Activated CD4-positive, CD25-positive, alpha-beta regulatory T cell treated with anti-CD3 and anti-CD28 coated beads, Interleukin-2, amount 50 U/mL, for 72 hours (primary cell): ENCODE measurements at places on chromosomes 11 and 22.

DNA sequence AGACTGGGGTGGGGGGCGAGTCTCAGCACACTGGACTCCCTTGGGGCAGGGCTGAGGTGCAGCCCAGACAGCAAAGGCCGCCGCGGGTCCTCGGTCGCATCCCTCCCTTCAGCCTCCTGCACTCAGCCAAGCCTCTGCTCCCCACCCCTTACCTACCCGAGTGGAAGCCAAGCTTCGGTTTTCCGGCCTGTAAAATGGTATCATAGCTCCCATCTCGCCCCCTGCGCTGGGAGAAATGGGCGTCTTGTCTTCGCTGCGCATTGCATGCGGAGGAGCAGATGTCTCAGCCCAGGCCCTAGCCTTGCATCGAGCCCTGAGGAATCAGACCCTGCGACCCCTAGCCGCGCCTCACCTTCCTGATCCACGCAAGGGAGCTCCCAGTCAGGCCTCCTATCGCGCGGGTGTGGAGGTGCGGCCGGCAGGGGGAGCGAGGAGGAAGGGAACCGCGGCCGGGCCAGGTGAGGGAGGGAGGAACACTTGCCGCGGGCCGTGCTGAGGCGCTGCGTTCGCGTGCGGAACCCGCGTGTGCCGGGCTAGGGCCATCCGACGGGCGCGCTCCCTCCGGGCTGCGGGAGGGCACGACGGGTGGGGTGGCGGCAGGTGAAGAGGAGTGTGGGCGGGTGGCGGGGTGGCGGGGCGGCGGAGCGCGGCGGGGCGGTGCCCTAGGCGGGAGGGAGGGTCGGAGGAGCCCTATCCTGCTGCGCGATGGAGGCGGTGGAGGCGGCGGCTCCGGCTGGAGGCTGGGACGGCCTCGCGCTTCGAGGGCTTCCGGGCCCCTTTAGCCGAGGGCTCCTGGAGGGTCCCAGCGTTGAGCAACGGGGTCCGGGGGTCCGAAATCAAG is 4.1 kb upstream of the TBX1 start:
- peak; percentile 61 for DNase-seq

- peak; percentile 32 for DNase-seq
Measured at GRCh38 chr11:1226226-1226985, 3.5 kb downstream of the MUC5B start.

- DNase-seq: no peak
Measured at GRCh38 chr11:103420593-103420992, 311.4 kb downstream of the DYNC2H1 start.

- no peak for DNase-seq
Measured at GRCh38 chr11:660281-660680, 23.2 kb downstream of the DRD4 start.

DNA sequence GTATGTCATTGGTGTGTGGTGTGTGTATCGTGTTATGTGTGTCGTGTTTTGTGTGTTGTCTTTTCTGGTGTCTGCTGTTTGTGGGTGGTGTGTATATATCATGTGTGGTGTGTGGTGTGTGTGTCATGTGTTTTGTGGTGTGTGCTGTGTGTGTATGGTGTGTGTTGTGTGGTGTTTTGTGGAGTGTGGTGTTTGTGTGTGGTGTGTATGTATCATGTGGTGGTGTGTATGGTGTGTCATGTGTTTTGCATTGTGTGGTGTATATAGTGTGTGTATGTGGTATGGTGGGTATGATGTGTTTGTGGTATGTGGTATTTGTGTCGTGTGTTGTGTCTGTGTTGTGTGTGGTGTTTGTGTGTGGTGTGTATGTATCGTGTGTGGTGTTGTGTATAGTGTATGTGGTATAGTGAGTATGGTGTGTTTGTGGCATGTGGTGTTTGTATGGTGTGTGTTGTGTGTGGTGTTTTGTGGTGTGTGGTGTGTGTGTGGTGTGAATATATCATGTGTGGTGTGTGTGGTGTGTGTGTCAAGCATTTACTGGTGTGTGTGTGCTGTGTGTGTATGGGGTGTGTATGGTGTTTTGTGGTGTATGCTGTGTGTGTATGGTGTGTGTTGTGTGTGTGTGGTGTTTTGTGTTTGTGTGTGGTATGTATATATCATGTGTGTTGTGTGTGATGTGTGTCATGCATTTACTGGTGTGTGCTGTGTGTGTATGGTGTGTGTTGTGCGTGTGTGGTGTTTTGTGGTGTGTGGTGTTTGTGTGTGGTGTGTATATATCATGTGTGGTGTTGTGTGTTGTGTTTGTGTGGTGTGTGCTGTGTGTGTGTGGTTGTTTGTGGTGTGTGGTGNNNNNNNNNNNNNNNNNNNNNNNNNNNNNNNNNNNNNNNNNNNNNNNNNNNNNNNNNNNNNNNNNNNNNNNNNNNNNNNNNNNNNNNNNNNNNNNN is 12.7 kb downstream of the PIM3 start:
- no peak for DNase-seq

- no peak for DNase-seq
Measured at GRCh38 chr11:80261776-80262175, 820.9 kb upstream of the TENM4 start.

GRCh38 chr11:80281194-80281593 is 840.4 kb upstream of the TENM4 start:
- no peak for DNase-seq

GRCh38 chr11:78292109-78292803 is 103.5 kb downstream of the USP35 start:
- no peak for DNase-seq

DNA sequence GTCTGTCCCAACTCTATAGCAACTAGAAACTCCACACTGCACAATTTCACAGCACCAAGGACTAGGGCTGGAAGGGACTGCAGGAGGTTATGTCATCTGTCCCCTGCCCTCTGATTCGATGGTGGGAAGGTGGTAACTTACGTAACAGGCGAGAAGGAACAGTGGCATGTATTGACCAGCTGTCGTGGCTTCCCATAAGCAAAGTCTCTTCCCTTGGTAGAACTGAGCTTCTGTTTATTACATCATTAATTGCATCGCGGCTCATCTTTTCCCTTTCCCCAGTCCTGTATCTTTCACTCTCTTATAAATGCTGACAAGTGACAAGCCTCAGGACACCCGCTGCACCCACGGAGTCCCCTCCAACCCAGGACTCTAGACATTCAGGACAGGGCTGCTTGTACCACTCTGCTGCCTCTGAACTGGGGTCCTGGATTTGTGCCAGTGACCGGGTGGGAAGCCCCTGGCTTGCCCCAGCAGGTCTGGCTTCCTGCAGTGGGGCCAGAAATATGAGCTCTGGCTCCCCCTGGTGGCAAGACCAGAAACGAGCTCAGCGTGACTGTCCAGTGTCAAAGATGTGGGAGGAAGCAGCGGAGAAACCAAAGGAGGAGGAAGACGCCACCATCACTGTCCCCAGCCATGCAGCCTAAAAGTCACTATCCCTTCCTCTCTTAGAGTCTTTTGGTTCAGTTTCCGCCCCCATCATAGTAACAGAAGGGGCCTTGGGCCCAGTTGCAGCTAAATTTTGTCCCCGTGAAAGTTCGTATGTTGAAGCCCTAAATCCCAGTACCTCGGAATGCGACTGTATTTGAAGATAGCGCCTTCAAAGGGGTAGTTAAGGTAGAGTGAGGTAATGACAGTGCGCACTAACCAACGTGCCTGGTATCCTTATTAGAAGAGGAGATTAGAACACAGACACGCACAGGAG is 84.5 kb downstream of the ISX start:
- peak; percentile 72 for DNase-seq

- DNase-seq: no peak
Measured at GRCh38 chr11:6538456-6538855, 41.4 kb downstream of the DNHD1 start.

DNA sequence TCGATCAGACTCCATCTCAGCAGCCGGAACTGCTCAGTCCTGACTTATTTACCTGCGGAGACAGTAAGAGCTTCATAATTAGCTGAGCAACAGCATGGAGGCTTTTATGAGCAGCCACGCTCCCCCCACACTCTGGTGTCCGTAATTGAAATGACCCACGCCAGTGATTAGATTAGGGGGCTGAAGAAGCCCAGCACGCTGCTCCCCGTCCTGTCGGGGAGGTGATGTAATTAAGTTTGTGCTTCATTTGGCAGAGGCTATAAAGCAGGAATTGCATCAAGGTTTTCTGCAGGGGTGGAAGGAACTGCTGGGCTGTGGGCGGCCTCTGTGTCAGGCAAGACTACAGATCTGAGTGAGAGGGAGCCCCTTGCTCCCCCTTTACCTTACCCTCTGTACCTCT is 22.8 kb upstream of the HTR3A start:
- no peak for DNase-seq

DNA sequence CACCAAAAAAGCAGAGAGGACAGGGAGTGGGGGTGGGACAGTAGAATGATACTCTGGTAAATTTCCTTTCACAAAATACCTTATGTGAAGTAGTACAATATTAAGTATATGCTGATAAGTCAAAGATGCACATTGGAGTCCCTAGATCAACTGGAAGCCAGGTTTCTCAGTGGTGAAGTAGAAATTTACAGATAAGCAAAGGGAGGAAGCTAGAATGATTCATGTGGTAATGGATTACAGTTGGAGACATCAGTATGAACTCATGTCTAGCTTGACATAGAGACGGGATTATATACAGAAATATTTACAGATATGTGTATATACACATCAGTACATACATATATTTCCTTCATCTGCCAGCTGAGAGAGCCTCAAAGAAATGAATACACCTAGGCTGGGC is 21.5 kb downstream of the PLEKHB1 start:
- no peak for DNase-seq

- no peak for DNase-seq
Measured at GRCh38 chr11:109306322-109306721, 115.7 kb upstream of the C11orf87 start.

DNA sequence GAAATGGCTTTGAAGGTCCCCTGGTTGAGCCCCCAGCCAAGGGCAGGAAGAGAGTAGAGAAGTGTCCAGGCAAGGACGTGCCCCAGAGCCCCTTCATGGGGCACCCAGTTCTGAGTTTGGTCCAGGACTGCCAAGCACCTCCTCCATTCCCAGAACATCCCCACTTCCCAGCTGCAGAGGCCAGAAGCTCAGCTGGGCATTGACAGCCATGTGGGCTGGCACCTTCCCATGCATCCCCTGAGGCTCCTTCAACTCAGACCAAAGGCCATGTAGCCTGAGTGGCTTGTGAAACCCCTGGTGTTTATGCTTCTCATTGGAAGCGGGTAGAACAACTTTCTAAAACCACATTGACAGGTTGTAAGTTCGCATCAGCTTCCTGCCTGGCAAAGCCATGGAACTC is 789.6 kb downstream of the TBC1D22A start:
- no peak for DNase-seq

- DNase-seq: no peak
Measured at GRCh38 chr11:60899046-60899936, 7.1 kb downstream of the PRPF19 start.

DNA sequence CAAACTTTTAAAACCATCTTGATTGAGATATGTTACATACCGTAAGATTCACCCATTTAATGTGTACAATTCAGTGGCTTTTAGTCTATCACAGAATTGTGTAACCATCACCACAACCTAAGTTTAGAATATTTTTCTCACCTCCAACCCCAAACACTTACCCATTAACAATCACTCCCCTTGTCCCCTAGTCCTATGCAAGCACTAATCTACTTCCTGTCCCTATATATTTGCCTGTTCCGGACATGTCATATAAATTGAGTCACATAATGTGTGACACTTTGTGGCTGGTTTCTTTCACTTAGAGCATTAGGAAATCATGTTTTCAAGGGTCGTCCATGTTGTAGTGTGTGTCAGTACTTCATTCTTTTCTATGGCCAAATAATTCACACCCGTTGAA is 38.8 kb downstream of the RASSF10 start:
- DNase-seq: no peak

GRCh38 chr11:90669094-90669493 is 446.2 kb upstream of the CHORDC1 start:
- DNase-seq: no peak

DNA sequence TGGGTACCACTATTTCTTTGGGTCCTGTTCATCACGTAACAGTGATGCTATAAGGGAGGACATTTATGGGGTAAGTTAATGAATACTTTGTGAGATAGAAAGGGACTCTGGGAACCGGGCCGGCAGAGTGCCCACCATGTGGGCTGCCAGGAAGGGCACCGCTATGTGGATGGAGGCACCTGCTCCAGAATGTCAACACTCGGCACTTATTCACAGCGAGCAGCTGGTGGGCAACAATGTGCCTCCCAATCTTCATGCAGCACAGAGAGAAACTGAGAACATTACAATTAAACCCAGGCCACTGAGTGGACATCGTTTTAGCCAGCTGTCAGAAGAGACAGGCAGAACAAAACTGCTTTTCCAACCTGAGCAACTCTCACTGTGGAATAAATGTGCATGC is 15.8 kb upstream of the ELFN2 start:
- DNase-seq: no peak

DNA sequence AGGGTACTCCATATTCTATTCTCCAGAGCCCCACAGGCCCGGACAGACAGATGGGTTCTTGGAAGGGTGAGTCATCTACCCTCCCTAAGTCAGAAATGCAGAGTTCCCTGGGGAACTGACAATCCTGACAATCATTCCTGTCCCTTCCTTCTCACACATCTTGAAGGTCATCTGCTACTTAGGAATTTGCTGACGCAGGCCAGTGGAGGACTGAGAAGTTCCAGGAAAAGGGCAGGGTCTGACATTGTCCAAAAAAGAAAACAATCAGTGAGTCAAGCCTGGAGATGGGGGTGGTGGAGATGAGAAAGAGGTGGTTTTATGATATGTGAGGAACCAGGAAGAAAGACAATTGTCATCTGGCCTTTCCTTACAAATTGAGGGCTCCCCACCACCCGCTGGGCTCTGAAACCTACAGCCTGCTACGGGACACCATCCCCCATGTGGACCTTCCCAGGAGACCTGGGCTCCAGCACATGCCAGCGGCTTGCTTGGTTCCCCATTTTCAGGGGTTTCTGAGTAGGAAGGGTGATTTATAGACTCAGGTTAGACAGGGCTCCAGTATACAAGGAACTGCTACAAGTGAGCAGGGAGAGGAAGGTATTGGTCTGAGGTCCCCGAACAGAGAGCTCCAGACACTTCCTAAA is 12.9 kb downstream of the CD59 start:
- DNase-seq: no peak

DNA sequence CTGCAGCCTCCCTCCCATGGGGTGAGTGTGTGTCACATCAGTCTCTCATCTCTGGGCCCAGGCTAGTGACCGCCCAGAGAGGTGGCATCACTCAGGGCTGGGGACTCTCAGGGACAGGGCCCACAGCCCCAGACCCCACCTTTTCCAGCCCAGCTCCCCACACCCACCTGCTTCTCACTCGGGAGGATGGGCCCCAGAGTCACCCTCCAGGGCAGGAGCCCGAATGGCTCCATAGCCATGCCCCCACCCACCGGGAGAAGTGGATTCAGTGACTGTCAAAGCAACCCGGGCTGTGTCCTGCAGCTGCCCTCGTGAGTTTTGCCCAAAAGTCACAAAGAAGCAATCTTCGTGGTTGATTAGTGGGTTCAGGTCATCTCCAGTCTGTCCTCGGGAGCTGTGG is 26.0 kb downstream of the PARVG start:
- DNase-seq: no peak
